Muscle of back (tissue), 13 donors: ENCODE measurements at places on chromosomes 7 and 10. TPM values are rescaled to one million over a fixed set of nuclear protein-coding genes. Genes with fewer than 3 reads are reported as not detected.

GRCh38 chr10:43970018-43970698, 321.5 kb upstream of the ZNF32 start:
- no peak for DNase-seq

DNA sequence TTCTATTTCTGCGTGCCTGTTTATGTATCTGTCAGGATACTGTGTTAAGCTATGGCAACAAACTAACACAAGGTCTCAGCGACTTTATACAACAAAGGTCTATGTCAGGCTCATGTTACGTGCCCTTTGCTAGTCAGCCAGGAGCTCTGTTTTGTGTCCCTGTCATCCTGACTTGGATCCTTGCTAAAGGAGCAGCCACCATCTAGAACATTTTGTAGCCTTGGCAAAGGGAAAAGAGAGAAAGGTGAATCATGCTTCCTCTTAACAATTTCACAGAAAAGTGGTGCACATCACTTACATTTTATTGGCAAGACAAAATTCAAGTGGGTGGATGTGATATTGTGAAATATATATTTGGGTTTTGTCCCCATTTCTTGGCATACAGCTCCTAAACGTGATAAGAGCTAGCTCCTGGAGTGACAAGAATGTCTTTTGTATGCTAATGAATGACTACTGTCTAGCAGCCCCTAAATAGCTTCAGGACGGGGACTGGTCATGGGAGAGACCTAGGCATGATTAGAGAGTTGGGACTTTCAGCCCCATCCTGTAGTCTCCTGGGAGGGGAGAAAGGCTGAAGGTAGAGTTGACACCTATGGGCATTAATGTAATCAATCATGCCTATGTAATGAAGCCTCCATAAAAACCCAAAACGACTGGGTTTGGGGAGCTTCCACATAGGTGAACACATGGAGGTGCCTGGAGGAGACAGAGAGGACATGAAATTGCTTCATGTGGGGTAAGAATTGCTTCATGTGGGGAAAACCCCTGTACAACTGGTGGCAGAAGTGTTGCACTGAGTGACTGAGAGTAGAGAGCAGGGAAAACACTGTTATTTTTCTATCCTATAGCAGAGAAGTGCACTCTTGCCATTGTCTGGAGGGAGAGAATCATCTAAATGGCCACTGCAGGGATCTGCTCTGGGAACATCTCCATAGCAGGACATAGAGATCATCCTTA, 33.0 kb downstream of the MRPL32 start:
- no peak for DNase-seq

DNA sequence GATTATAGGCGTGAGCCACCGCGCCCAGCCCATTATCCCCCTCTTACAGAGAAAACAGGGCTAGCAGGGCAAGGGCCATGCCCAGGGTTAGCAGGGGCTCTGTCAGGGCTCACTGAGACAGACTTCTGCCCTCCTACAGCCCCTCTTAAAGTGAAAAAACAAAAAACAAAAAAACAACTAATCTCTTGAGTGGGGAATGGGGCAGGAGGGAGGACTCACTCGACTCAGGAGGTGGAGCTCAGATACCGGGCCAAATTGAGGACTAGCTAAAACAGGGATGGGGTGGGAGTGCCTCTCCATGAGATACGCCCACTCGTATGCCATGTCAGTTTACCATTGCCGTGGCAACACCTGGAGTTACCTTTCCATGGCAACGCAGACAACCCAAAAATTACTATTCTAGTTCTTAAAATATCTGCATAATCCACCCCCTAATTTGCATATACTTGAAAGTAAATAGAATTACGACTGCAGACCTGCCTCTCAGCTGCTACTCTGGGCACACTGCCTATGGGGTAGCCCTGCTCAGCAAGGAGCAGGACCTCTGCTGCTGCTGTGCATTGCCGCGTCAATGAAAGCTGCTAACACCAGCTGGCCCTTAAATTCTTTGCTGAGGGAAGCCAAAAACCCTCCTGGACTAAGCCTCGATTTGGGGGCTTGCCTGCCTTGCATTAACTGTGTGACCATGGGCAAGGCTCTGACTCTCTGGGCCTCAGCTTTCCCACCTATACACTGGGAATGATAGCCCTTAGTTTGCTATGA, 13.4 kb downstream of the SSC4D start:
- DNase-seq: no peak

DNA sequence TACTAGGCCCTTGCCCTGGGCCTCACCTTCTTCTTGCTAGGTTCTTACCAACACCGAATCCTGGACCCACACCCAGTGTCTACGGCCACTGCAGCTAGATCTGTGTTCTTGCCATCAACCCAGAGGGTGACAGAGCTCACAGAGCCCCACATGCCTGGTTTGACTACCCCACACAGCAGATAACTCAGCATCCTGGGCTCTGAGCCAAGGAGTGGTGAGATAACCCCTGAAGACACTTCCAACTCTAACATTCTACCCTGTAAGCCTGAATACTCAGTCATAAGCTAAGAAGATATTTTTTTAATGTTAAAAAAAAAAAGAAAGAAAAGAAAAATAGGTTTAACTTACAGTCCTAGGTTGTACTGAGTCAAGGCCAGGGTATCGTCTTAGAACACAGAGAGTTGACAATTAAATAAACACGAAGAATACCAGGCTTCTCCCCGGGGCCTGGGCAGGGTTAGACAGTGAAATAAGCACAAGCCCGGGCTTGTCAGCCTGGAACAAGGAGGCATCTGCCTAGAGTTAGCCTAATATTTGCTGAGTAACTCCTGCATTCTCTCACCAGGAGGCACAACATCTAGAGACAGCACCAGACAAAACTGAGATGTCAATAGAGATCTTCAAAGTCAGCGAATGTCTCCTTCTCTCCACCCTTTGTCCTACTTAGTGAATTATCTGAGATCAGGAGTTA, 556.5 kb upstream of the LRRN3 start:
- DNase-seq: no peak

GRCh38 chr10:20713420-20713819, 183.7 kb downstream of the NEBL start:
- DNase-seq: no peak

- no peak for DNase-seq
Measured at GRCh38 chr10:48463318-48464003, 141.4 kb downstream of the ARHGAP22 start.

GRCh38 chr10:59127991-59128390, 48.5 kb upstream of the PHYHIPL start:
- DNase-seq: no peak

DNA sequence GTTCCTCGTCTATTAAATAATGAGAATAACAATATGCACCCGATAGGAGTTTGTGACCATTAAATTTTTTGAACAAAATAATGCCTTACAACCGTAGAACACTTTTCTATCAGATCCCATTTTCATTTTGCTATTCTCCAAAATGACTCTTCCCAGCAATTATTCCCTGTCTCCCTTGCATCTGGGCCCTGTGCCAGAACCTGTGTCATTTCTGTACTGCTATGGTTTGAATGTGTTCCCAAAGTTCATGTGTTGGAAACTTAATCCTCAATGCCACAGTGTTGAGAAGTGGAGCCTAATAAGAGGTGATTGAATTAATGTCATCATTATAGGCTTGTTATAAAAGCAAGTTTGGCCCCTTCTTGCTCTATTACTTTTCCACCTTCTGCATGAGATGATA, 33.2 kb upstream of the SMNDC1 start:
- DNase-seq: peak; percentile 34

- DNase-seq: no peak
Measured at GRCh38 chr10:89588671-89589070, 53.3 kb upstream of the SLC16A12 start.

GRCh38 chr10:112988839-112989406, 38.9 kb downstream of the TCF7L2 start:
- DNase-seq: no peak

DNA sequence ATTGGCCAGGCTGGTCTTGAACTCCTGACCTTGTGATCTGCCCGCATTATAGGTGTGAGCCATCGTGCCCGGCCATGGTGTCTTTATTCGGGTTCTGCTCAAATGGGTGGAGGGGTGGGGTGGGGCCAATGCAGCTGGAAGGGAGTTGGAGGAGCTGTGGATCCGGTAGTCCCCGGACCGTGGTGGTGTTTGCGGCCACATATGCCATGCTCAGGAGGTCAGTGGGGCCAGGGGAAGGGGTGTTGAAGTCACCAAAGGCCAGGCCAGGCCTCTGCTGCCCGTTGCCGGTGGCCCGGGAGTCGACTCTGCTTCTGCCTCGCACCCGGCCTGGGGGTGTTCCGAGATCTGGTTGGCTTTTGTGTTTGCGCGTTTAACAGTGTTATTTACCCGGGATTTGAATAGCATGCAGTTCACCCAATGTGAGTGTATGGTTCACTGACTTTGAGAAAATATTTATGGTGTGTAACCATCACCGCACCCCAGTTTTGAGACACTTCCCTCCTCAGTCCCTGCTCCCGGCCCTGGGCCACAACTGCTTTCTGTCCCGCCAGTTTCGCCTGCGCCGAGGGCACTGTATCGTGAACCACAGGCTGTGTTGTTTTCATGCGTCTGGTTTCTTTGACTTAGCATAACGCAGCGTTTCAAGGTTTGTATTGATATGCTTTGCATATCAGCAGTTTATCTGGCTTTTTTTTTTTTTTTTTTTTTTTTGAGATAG, 10.7 kb downstream of the INPP5A start:
- DNase-seq: no peak

GRCh38 chr7:41316410-41316809, 386.5 kb downstream of the INHBA start:
- no peak for DNase-seq

GRCh38 chr10:62426600-62426999, 52.4 kb downstream of the ZNF365 start:
- DNase-seq: no peak

GRCh38 chr10:75919913-75920312, 488.5 kb downstream of the LRMDA start:
- DNase-seq: no peak

- DNase-seq: no peak
Measured at GRCh38 chr10:49750546-49750945, 11.6 kb downstream of the OGDHL start.

DNA sequence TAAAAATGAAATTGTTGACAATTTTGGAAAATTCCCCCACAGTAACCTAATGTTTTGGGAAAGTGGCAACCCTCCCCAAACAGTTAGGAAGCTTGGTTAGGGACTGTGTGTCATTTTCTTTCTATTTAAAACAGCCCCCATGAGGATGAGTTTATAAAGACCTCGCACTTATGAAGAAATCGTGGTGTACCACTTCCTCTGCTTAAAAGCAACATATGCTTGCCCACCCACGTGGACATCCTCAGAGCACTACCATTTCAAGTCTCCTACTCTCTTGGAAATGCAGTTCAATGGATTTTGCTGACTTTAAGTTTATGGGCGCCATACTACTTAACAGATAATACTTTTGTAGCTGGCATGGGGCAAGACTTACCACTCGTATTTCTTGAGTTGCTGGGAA, 223.8 kb downstream of the DYNC1I1 start:
- DNase-seq: no peak

- no peak for DNase-seq
Measured at GRCh38 chr7:66157060-66157459, 42.4 kb downstream of the CRCP start.

- no peak for DNase-seq
Measured at GRCh38 chr10:24385776-24386175, 176.8 kb downstream of the KIAA1217 start.

- no peak for DNase-seq
Measured at GRCh38 chr7:37111459-37111858, 337.2 kb downstream of the ELMO1 start.

DNA sequence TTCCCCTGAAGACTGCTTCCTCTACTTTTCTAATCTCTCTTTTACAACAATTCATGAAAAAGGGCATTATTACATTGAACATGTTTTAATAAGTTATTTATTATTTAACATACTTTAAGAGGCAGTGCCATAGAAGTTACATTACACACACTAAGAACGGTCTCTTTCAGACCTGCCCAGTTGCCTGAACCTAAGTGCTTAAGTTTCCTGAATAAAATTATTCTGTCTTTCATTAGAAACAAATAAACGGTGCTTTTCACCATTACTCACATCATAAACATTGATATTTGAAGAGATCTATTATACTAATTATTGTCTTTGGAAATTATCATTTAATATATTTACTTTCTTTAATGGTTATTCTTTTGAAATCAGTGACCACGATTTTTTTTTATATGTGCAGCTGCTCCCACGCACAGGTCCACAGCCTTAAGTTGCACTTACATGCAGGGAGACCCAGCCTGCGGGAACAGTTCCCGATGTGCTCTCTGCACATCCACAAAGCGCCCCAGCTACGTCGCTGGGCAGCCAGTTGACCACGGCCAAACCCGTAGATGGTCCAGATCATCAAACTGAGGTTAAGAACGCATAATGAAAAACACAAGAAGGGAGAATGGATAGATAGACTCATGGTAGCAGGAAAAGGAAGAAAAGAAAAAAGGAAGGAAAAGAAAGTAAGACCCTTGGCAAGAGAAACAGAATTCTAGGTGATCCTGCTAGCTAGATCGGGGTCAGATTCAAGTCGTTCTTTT, 437.0 kb upstream of the MGMT start:
- no peak for DNase-seq

GRCh38 chr7:84801396-84801795, 385.5 kb downstream of the SEMA3D start:
- no peak for DNase-seq

GRCh38 chr7:77360104-77360503, 56.0 kb downstream of the GSAP start:
- no peak for DNase-seq

DNA sequence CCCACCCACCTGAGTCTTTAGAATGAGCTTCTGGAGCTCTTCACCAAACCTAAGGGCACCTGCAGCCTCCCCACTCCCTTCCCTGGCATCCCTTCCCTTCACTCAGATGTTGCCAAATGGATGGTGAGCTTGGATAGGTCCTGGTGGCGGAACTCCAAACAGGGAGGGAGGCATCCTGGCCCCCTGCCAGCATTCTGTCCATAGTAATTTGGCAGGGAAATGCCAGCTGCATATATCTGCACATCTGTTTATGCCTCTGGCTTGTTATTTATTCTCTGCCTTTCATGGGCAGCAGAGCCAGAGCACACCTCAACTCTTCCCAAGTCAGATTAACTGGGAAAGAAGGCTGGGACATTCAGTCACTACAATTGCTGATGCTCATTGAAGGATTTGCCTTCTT, 18.1 kb downstream of the KAZALD1 start:
- DNase-seq: no peak

- no peak for DNase-seq
Measured at GRCh38 chr10:43197834-43198681, 59.8 kb downstream of the CSGALNACT2 start.

DNA sequence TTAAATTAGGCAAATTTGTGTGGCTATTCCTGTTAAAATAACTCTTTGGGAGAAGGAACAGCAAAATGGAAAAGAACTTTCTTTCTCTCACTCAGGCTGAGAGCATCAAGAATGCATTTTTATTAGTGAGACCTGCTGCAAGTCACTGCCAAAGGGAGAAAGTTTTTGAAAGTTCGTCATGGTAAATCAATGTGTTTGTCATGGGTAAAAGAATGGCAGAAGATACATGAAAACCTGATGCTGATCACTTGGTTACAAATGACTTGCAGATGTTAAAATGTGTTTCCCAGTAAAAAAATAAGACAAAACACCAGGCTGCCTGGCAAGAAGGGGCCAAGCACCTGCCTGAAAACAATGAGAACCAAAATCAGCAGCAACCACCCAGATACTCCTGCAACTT, 484.7 kb upstream of the NRP1 start:
- peak; percentile 22 for DNase-seq

ELMO1 gene
- polyA plus RNA-seq: 27.4 TPM

TMEM140 gene
- 11.4 TPM for polyA plus RNA-seq

SUN3 gene
- polyA plus RNA-seq: not detected

LARP4B gene
- 66.4 TPM for polyA plus RNA-seq

SORCS3 gene
- 0.23 TPM for polyA plus RNA-seq

ADCYAP1R1 gene
- 6.4 TPM for polyA plus RNA-seq

LRRC17 gene
- 42.4 TPM for polyA plus RNA-seq

KIAA1549 gene
- 8.6 TPM for polyA plus RNA-seq

ACTR3C gene
- polyA plus RNA-seq: 2.3 TPM

GRM3 gene
- 0.56 TPM for polyA plus RNA-seq
